ENCODE measurements at places on chromosomes 4 and X. TPM values are rescaled to one million over a fixed set of nuclear protein-coding genes. Genes with fewer than 3 reads are reported as not detected.

The GAGE12H gene
- not detected for total RNA-seq

The MEPE gene
- total RNA-seq: not detected

GRCh38 chr4:3192827-3193226 lies 56.1 kb upstream of the MSANTD1 start:
- H3K27me3 ChIP-seq: no peaks in the 10 kb centered on the region
- no peak for DNase-seq

- no peaks in the 10 kb centered on the region for H3K36me3 ChIP-seq
- DNase-seq: peak; percentile 42
- H3K27ac ChIP-seq: no peak overlapping the region
- H3K4me3 ChIP-seq: no peak overlapping the region
Measured at GRCh38 chr4:183364025-183364424, 41.8 kb upstream of the CLDN24 start.

The NLGN3 gene
- total RNA-seq: 15.3 TPM

GRCh38 chrX:138917781-138918180 lies 206.3 kb upstream of the FGF13 start:
- H3K27me3 ChIP-seq: no peaks in the 10 kb centered on the region
- no peaks in the 10 kb centered on the region for H3K36me3 ChIP-seq
- no peak for DNase-seq
- no peak overlapping the region for H3K4me3 ChIP-seq
- no peak overlapping the region for H3K27ac ChIP-seq

GRCh38 chr4:184395451-184395917 lies 78.9 kb downstream of the IRF2 start:
- H3K36me3 ChIP-seq: peaks cover 14% of the 10 kb centered on the region
- no peak overlapping the region for H3K4me3 ChIP-seq
- H3K27me3 ChIP-seq: no peaks in the 10 kb centered on the region

- H3K4me3 ChIP-seq: no peak overlapping the region
- no peak overlapping the region for H3K27ac ChIP-seq
- no peaks in the 10 kb centered on the region for H3K36me3 ChIP-seq
- DNase-seq: no peak
- H3K4me1 ChIP-seq: peaks cover 9% of the 10 kb centered on the region
- H3K27me3 ChIP-seq: no peaks in the 10 kb centered on the region
Measured at GRCh38 chr4:106854569-106855351, 181.4 kb downstream of the DKK2 start.

- H3K36me3 ChIP-seq: no peaks in the 10 kb centered on the region
- DNase-seq: no peak
- peaks cover 2% of the 10 kb centered on the region for H3K4me1 ChIP-seq
- H3K4me3 ChIP-seq: no peak overlapping the region
- H3K27ac ChIP-seq: no peak overlapping the region
Measured at GRCh38 chr4:112979881-112980421, 69.5 kb upstream of the ANK2 start.

The PLP1 gene
- total RNA-seq: 49.9 TPM

DNA sequence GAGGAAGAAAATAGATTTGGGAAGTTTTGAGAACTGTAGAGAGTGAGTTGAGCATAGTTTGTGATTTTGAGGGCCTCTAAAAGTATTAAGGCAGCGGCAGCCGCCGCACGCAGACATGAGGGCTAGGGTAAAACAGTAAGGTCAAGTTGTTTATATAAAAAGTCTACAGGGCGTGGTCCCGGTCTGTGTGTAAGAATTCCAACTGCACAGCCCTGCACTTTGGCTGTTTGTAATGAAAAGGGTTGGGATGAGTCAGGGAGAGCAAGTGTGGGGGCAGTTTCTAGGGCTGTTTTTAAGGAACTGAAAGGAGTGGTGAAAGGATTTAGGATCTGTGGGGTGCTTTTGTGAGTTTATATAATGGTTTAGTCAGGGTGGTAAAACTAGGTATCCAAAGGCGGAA lies 55.0 kb downstream of the BEX3 start:
- no peaks in the 10 kb centered on the region for H3K36me3 ChIP-seq
- H3K4me3 ChIP-seq: no peak overlapping the region
- no peaks in the 10 kb centered on the region for H3K27me3 ChIP-seq

DNA sequence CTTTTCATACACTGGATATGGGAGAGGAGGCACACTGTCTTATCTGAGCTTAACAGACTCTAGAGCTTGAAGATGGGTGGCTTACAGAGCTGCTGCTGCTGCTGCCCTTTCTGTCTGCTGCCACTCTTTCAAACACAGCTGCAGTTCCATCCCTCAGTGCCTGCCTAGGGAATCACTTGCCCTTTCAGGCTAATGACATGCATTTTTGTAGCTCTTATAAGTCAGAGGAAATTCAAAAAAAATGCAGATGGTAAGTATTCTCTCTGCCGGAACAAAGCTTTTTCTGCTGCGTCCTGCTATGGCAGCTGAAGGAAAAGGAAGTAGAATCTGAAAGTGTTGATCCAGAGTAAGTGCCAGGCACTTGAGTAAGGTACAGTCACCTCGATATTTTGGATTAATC lies 460.4 kb upstream of the DIAPH2 start:
- no peaks in the 10 kb centered on the region for H3K27me3 ChIP-seq
- DNase-seq: peak; percentile 9
- H3K27ac ChIP-seq: no peak overlapping the region
- H3K36me3 ChIP-seq: no peaks in the 10 kb centered on the region

The CYLC1 gene
- not detected for total RNA-seq

GRCh38 chr4:101910786-101911373 lies 120.3 kb downstream of the BANK1 start:
- H3K4me3 ChIP-seq: no peak overlapping the region
- H3K4me1 ChIP-seq: no peaks in the 10 kb centered on the region
- no peak overlapping the region for H3K27ac ChIP-seq
- H3K36me3 ChIP-seq: no peaks in the 10 kb centered on the region
- no peaks in the 10 kb centered on the region for H3K27me3 ChIP-seq
- DNase-seq: no peak

DNA sequence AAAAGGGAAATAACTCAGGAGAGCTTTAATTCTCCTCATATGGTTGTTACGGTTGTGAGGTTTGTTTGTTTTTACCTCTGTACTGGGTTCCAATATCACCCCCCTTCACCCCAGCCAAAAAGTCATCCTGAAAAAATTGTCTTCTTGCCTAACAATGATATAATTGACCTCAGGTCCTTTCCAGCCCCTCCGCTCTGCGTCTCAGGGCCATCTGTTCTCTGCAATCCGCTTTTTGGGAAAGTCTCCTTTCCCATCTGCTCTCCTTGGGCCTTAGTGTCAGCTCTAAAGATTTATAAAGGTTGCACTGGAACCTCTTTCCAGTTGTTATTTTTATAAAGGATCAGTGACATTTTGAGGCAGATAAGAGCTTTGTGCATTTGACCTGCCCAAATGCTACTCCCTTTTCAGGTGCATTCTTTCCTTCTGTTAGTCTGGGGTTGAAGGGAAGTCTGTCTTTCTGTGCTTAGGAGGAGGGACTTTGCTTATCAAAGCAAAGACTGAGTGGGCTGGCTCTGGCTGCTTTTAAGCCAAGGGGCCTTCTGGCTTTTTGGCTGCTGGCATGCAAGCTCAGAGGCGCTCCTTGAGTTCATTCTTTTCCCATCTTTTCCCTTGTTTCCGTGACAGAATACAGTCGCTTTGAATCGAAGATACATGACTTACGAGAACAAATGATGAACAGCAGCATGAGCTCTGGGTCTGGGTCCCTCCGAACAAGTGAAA lies 34.1 kb downstream of the DLG3 start:
- 0 out of 2 replicates have a peak, but pooled peaks cover 7% of the 10 kb centered on the region for H3K36me3 ChIP-seq
- H3K4me3 ChIP-seq: peak overlapping the region; percentile 41
- H3K27ac ChIP-seq: no peak overlapping the region
- peaks cover 68% of the 10 kb centered on the region for H3K4me1 ChIP-seq
- no peaks in the 10 kb centered on the region for H3K27me3 ChIP-seq

DNA sequence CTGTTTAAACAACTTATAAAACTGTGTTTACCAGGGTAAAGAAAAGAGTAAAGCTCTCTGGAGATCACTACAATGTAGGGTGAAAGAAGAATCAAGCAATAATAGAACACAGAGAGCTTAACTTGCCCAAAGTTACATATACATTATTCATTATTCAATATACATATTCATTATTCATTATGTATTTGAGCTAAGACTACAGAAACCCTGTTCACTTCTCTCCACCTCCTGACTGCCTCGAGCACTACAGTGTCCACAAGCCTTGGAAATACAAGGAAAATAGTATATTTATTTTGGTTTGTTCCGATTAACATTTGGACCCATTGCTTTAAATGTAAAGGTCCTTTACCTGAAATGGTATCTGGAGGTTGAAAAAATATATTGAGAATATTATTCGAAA lies 35.9 kb upstream of the ELF2 start:
- H3K4me3 ChIP-seq: no peak overlapping the region
- H3K27ac ChIP-seq: no peak overlapping the region
- no peaks in the 10 kb centered on the region for H3K36me3 ChIP-seq
- no peak for DNase-seq
